Keratinocyte (primary cell): ENCODE measurements at places on chromosomes 16 and 17. TPM values are rescaled to one million over a fixed set of nuclear protein-coding genes. Genes with fewer than 3 reads are reported as not detected.

The SMPD3 gene
- polyA plus RNA-seq = 0.05 to 0.34 TPM (median 0.14 TPM) in 3 replicates

GRCh38 chr17:69286257-69286656 lies 40.7 kb downstream of the ABCA5 start:
- no peak for DNase-seq
- peaks cover 17% of the 10 kb centered on the region for H3K4me1 ChIP-seq
- no peak overlapping the region for H3K27ac ChIP-seq
- no peaks in the 10 kb centered on the region for H3K27me3 ChIP-seq
- no peaks in the 10 kb centered on the region for H3K36me3 ChIP-seq

DNA sequence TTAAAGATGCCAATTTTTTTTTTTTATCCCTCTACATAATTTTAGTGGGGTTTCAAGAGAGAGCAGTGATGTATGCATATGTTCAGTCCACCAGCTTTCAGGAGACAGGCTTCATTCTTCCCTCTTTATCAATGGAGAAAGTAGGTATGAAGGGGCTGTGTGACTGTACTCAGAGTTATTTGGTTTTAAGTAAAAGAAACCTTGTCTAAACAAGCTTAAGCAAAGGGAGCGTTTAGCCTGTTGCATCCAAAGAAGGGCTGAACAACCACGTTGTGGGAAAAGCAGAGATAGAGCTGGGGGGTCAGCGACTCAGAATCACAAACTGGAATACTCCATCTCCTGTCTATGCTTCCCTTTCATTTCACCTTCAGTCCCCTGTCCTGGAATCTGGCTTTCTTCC lies 50.4 kb upstream of the HAS3 start:
- no peak for DNase-seq
- no peak overlapping the region for H3K4me3 ChIP-seq
- H3K4me1 ChIP-seq = peaks cover 24% of the 10 kb centered on the region
- no peak overlapping the region for H3K27ac ChIP-seq
- H3K36me3 ChIP-seq = peaks cover 2% of the 10 kb centered on the region
- no peaks in the 10 kb centered on the region for H3K27me3 ChIP-seq

GRCh38 chr17:20989991-20990855 lies 52.6 kb downstream of the USP22 start:
- H3K27me3 ChIP-seq = no peaks in the 10 kb centered on the region
- no peak overlapping the region for H3K27ac ChIP-seq
- H3K4me1 ChIP-seq = peaks cover 3% of the 10 kb centered on the region
- H3K4me3 ChIP-seq = no peak overlapping the region

DNA sequence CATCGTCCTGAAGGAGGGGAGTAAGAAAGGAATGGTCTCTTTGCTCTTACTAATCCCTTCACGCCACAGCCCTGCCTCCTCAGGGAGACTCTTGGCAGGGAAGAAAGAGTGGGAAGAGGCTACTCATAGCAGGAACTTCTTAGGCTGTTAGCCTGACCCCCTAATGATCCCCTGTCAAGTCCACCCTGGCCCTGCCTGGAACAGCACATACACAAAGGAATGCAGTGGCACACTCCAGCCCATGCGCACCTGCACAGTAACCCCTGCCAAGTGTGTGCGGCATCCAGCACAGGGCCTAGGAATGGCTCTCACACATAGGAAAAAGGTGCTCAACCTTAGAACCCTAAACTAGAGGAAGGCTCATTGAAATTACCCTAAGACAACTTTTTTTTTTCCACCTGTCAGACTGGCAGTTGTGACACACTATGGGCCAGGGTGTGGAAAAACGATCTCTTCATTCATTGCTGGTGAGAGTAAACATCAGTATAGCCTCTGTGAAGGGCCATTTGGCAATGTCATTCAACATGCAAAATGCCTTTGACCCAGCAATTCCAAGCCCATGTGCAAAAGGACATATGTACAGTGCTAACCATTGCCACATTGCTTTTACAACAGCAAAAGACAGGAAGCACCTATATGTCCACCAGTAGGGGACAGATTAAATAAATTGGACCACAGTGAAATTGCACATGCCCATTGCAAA lies 50.1 kb downstream of the PIMREG start:
- H3K4me3 ChIP-seq = no peak overlapping the region
- DNase-seq = no peak
- no peaks in the 10 kb centered on the region for H3K27me3 ChIP-seq
- H3K4me1 ChIP-seq = peaks cover 13% of the 10 kb centered on the region
- H3K27ac ChIP-seq = no peak overlapping the region
- no peaks in the 10 kb centered on the region for H3K36me3 ChIP-seq

The KCNG4 gene
- not detected in 3 replicates for polyA plus RNA-seq

DNA sequence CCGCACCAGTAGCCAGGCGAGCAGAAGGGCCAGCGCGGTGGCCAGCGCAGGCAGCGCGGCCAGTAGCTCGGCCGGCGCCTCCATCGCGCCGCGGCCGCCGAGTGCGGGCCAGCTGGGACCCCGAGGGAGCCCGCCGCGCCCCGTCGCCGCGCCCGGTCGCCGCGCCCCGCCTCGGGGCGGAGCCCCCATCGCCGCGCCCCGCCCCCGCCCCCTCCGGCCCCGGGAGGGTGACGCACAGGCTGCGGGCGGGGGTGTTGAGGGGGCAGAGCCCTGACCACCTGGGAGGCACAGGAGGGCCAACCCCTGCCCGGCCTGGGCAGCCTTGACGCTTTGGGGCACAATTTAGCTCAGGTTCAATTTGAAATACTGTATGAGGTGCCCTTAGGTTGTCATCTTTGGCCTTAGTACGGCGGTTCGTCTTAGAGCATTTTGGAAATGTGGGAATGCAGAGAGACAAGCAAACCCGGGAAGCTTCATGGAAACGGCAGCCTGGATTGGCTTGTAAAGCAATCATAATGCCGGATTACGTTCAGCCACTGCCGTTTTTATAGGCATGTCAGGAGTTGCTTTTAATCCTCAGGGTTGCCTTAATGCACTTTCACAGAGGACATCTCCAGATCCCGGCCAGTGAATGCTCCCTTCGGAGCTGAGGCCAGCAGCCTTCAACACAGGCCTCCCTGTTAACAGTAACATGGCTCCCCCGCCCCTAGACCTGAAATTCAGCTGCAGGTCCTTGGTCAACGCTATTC lies at the start of gene MXRA7:
Gene MXRA7 (minus strand): TSS at position 103 of the 749 bp plus-strand sequence. CDS start 19 bp downstream, at position 84.
- DNase-seq = no peak
- peak within 1 kb of the TSS; percentile 75 for H3K4me3 ChIP-seq
- H3K27ac ChIP-seq = peak within 1 kb of the TSS; percentile 70
- peaks cover 22% of the 10 kb centered on the region for H3K4me1 ChIP-seq
- H3K36me3 ChIP-seq = peaks cover 10% of the 10 kb centered on the region

DNA sequence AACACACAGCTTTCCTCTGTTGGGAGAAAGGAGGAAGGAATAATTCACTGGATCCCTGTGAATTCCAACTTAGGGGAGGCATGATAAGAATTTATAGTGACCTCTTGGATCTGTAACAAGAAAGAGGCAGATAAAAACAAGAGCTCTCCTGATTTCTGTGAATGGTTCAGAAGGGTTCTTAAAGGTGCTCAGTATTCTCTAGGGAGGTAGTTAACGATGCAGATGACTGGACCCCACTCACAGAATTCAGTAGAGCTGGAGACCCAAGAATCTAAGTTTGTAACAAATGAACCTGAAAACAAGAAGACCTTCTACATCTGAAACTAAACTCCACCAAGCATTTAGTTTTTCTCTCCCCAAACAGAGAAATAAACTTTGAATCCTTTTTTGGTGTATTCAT lies 8.6 kb downstream of the ZNRF1 start:
- H3K4me1 ChIP-seq = peaks cover 32% of the 10 kb centered on the region
- H3K27me3 ChIP-seq = no peaks in the 10 kb centered on the region
- DNase-seq = no peak
- H3K4me3 ChIP-seq = no peak overlapping the region

- no peak for DNase-seq
- H3K27ac ChIP-seq = no peak overlapping the region
- no peaks in the 10 kb centered on the region for H3K36me3 ChIP-seq
- H3K4me1 ChIP-seq = peaks cover 33% of the 10 kb centered on the region
Measured at GRCh38 chr17:69872675-69873262, 202.3 kb upstream of the KCNJ16 start.

The ZNF750 gene
- 1.8 to 9.6 TPM (median 5.5 TPM) in 3 replicates for polyA plus RNA-seq
